Activated naive CD4-positive, alpha-beta T cell (primary cell): ENCODE measurements at places on chromosomes 5 and 9.

- DNase-seq, result no peak
These were observed 48.5 kb downstream of the SLC22A5 start for GRCh38 chr5:132417889-132418485.

DNA sequence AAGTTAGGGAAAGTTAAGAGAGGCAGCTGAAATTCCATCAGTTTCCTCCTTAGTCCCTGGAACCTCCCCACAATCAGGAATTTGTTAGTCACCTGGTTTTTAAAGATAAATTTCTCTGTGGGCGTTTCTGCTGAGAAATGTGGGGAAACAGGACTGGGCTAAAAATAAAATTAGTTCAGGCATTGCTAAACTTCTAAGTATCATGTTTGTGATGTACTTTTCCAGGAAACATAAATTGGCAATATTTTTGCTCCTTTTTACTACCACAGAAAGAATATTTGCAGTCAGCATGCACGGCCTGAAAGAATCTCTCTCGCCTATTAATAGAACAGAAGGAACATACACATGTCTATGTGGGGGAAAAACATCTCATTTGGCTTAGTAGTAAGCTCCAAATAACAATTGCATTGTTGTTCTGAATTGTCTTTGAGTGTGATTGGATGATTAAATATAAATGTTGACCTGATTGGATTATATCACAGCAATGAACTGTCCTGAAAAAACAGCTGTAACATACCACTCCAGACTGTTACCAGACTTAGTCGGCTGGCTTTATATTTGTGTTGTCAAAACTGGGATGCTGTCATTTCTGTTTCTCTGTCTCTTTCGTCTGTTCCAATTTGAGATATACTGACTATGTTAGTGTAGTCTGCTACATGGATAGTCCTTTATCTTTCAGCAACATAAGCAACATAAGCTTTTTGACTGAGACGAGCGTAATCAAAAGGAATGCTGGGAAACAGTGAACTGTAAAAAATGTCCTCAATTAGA is 12.9 kb downstream of the TJP2 start:
- no peak for DNase-seq

GRCh38 chr5:154191467-154192261 is 1.1 kb downstream of the GALNT10 start:
- no peak for DNase-seq

- no peak for DNase-seq
These were observed 26.0 kb downstream of the EGR1 start for GRCh38 chr5:138491284-138491648.

GRCh38 chr5:155954701-155955445 is 372.1 kb upstream of the SGCD start:
- DNase-seq, result no peak

DNA sequence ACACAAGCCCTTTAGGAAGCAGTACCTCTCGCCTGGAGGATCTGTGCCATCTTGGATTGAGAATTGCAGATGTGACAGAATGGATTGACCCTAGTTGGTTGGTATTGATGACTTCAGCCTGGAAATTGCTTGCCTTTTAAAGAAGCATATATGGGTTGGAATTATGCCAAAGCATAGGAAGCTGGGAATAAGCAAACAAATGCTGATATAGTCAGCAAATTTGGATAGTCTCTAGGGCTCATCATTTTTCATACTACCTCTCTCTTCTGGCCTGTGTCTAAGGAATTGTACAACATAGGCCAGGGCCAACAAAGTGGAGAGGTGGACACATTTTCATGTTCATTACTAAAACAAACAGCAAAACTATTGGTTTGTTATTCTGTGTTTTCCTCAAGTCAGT is 13.2 kb downstream of the TRIM32 start:
- DNase-seq, result no peak

DNA sequence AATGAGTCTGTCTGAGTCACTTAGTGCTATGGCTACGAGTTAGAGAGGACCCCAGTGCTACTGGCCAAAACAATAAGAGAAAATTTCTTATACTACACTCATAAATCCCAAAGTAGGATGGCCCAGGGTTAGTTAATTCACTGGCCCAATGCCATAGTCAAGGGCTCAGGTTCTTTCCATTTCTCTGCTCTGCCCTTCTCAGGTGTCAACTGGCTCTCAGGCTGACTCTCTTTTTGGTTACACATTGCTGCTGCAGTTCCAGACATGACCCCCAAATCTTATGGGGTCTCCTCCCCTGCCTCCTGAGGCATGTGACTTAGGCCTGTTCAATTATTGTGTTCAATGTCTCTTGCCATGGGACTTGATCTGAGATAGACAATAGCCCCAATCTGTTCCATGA is 70.4 kb downstream of the ARHGEF37 start:
- no peak for DNase-seq

DNA sequence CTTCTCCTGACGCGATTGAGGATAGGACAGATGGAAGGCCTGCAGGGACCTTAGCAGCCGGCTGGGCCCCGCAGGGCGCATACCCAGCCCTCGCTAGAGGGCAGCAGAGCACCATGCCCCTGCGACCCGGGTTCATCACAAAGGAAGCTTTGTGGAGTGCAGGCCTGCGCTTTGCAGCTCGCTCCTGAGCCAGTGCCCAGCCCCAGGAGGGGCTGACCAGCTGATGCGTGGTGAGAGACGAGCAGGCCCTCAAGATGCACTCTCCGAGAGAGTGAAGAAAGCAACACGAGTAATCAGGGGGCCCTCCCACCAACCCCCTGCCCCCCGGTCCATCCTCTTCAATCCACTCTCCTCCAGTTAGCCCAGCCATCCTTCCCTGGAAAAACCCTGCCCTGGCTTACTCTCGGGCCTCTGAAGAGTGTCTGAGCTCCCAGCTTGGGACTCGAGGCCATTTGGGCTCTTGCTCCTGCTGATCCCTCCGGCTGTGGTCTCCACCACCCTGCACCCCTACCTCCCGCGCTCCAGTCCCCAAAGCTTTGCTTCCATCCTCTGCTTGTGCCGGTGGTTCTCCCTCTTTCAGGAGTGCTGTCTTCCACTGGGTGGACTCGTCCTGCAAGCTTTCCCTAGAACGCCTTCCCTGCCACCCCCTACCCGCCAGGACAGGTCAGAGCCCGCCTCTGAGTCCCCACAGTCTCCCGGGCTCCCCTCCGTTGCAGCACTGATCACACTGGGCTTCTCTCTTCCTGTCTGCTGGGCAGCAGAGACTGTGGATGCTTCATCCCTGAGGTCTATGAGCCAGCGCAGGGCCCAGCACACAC is 9.1 kb upstream of the KIF12 start:
- DNase-seq, result no peak

- DNase-seq, result no peak
These were observed 11.4 kb upstream of the RAB3C start for GRCh38 chr5:58571501-58571900.

DNA sequence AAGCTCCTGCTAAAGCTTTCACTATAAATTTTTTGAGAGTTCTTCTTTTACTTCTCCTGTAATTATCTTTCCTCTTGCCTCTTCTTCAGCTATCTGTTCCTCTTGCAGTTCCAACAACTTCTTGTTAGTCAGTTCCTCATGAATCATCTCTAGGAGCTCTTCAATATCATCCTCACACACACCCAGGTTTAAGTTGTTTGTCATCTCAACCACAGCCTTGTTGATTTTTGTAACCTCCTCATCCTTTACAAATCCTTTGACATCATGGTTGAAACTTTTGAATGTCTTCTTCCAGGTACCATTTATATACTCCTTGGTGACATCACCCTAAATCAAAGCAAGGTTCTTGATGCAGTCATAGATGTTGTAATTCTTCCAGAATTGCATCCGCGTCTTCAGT is 106.3 kb upstream of the MAMDC2 start:
- DNase-seq, result no peak

DNA sequence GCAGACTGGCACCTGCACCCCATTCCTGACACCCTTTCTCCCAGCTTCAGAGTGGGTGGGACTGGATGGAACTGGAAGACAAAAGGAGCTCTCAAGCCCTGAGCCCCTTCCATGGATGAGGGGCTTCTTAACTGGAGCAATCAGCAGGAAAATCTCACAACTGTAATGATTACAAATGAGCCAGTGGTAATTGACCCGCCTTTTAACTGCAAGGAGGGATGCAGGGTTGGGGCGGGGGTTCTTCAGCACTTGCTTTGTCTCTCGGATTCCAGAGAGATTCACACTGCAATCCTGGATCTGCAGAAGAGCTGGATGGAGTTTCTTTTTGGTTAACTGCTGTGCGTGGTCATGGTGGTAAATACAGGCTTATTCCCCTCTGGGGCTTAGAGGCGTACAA is 160.1 kb upstream of the SHB start:
- no peak for DNase-seq

DNA sequence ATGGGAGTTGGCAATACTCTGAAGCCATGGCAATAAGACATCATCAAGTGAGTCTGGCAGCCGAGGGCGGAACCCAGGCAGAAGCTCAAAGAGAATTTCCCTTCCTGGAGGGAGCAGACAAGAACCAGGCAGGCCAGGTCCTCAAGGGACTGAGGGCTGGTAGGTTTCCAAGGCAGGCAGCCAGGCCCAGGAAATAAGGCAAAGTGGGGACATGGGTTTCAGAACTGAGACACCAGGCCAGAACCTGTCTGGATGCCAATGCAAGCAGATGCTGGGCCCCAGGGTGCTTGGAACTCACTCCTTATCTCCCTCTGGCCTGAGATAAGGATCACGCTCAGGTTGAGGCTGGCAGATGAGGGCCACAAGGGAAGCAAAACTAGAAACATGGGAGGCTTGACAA is 8.9 kb downstream of the TSSK1B start:
- no peak for DNase-seq
